Stimulated activated CD8-positive, alpha-beta memory T cell treated with anti-CD3 and anti-CD28 coated beads, Interleukin-15, amount 100 ng/mL, for 24 hours (primary cell): ENCODE measurements at places on chromosomes 11 and 22.

DNA sequence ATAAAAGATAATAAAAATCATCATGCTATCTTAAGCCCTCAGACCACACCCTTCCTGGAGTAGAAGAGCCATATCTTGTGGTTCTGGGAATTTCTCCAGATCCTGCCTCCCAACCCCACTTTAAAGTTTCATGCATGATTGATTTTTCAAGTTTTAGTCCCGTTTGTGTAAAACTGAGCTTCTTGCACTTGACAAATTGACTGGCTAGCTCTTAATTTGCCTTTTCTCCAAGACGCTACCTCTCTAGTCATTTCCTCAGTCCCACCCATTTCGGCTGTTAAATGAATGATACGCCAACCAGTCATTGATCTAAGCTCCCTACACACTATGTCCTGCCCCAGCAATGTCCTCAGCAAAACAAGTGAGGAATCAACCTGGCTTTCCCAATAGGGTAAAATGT, 71.8 kb upstream of the TEAD1 start:
- DNase-seq, result no peak

- no peak for DNase-seq
Observed at GRCh38 chr22:24214467-24215285, 30.2 kb downstream of the GGT5 start.

- no peak for DNase-seq
Observed at GRCh38 chr22:43833286-43834240, 21.5 kb upstream of the EFCAB6 start.

DNA sequence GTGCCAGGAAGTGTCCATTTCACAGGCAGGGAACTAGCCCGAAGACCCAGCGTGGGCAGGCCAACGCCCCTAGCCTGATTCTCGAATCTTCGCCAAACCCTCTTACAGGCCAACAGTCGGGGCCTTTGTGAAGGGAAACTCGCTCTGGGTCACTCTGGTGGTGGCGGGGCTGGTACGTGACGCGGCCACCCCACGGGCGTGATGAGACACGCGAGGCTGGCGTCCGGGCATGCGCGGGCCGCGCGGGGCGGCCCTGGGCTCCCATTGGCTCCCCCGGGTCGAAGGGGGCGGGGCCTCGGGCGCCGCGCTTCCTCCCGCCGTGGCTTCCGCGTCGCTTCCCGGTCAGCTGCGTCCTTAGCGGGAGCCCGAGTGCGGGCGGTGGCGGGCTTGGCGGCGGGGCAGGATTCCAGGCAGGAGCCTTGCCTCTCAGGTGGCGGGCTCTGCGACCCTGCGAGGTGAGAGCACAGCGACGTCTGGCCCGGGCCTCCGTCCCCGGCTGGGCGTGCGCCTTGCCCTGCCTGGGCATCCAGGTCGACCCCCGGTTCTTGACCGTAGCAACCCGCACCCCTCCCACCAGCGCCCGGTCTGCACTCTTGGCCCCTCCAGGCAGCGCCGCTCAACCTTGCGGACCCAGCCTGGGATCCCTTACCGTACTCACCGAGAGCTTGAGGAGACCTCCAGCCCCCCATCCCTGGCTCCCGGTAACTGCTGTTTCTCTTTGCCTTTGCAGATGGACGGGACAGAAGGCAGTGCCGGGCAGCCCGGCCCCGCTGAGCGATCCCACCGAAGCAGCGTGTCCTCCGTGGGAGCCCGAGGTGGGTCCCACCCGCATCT, at the start of gene FRMD8:
Gene FRMD8 (plus strand): TSS at position 331 of the 834 bp plus-strand sequence. CDS start 400 bp downstream, at position 731.
- DNase-seq, result peak; percentile 75

- DNase-seq, result no peak
Observed at GRCh38 chr11:102017026-102017425, 30.2 kb upstream of the CFAP300 start.

DNA sequence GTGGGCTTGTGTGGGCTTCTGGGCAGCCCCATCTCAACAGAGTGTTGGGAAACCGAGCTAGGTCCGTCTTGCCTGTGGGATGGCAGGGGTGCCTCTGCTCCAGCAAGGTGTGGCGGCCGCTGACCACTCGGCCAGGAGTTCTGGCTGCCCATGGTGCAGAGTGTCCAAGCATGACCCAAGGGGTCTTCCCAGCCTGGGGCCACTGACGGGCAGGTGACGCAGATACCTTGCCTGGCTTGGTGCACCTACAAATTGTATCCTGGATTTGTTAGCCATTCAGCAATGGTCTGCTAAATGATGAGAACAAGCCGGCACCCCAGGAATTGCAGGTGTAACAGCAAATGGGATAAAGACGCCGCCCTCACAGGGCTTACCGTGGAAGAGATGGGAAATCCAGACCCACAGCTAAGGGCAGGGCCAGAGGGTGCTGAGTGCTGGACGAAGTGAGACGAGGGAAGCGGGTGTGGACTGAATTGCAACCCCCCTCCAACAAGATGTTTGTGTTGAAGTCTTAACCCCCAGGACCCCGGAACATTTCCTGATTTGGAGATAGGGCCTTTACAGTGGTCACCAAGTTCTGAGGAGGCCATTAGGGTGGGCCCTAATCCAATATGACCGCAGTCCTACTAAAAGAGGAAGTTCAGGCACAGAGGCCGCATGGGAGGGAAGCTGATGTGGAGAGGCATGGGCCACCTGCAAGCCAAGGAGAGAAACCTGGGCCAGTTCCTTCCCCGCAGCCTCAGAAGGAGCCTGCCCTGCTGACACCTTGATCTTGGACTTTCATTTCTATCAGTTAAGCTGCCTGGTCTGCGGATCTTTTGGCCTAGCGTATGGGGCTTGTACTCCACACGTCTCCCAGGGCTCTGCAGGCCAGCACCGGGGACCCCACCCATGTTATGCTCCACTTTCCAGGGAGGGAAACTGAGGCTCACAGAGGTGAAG, 45.2 kb upstream of the LINC01488 start:
- no peak for DNase-seq

DNA sequence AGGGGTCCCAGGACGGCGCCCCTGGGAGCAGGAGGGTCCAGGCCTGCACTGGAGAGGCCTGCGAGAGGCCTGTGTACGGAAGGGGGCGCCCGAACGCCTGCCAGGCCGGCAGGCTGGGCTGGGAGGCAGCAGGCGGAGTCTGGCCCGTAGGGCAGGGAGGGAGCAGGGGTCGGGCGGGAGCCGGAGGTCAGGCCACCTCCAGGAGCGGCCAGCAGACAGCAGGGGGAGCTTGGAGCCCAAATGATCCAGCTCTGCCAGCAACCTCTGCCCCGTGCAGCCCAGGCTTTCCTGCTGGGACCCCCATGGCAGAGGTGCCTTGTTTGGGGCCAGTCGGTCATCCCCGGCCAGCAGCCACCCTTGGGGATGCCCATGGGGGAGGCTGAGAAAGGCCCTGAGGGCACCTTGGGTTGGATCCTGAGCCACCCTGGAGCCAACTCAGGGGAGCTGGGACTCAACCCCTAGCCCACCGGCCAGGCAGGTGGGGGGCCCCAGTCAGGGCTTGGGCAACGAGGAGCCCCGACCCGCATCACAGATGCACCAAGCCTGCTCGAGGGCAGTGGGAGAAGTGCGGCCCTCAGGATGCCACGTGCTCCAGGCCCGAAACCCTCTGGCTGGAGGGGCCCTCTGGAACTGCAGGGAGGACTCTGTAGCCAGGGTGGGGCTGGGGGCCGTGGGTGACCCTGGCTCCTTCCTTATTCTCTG, 9.6 kb upstream of the SYT8 start:
- no peak for DNase-seq

DNA sequence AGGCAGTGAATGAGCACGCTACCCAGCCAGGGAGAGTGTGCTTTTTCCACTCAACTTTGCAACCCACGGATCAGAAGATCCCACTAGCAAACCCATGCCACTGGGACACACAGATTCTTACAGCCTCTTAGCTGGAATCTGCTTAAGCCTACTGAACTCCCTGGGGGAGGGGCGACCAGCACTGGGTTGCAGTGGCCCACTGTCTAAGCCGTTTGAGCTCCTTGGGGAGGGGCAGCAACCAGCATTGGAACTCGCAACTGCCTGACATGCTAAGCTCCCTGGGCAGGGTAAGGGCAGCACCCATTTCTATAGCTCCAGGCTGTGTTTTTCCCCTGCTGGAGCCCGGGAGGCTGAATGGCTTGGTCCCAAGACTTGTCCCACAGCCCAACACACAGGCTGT, 99.6 kb downstream of the FAM168A start:
- no peak for DNase-seq

GRCh38 chr11:108854346-108854745, 189.5 kb downstream of the DDX10 start:
- DNase-seq, result no peak

- no peak for DNase-seq
Observed at GRCh38 chr11:12216041-12216451, 105.7 kb downstream of the MICAL2 start.

GRCh38 chr22:27681037-27681436, 120.5 kb downstream of the MN1 start:
- DNase-seq, result no peak

DNA sequence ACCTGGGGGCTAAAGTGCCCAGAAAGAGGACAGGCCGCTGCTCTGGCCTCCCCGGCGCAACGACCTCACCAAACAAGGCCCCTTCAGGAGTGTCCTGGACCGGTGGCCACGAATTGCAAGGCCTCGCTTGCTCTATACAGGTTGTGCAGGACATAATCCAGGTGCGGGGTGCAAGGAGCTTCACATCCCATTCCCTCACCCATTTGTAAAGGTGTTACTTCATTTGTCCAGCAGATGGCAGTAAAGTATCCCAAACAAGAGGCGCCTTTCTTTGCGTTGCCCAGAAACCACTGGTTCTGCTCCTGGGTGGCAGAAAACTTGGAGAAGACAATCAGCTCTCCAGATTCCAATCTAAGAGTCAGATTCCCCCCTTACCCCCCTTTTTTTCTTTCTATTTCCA, 35.9 kb upstream of the PRDM11 start:
- no peak for DNase-seq

DNA sequence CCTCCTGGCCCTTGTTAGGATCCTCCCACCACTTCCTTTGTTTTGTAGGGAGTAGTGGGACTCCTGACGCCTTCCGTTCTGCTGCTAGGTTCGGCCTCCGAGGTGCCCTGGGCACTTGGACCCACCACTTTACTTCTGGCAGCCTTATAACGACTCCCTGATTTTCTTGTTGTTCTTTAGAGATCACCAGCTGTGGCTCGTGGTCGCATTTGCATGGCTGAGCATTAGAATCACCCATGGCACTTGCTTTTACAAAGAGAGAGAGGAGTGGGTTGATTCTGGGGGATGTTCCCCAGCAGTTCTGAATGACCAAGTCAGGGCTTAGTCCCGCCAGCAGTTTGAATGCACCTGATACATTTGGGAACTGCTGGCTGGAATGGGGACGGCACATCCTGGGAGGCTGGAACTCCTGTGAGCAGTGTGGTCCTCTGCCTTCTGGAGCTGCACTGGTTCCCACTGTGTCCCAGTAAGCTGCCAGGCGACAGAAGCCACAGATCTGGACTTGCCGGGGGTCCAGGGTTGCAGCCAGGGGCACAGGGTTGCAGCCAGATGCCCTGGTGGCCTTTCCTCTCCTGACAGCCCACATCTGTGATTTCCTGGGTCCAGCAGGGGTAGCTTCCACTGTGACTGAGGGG, 4.1 kb downstream of the TUB start:
- no peak for DNase-seq

- DNase-seq, result no peak
Observed at GRCh38 chr11:22641559-22641958, 15.9 kb upstream of the FANCF start.
